HS-5 (cell line): ENCODE measurements at places on chromosomes 1 and 21.
A peak's percentile ranks its signal among the peaks of the same experiment; 100 is the strongest.

- DNase-seq, result no peak
Measured at GRCh38 chr1:37794372-37795339, 1.0 kb downstream of the MANEAL start.

DNA sequence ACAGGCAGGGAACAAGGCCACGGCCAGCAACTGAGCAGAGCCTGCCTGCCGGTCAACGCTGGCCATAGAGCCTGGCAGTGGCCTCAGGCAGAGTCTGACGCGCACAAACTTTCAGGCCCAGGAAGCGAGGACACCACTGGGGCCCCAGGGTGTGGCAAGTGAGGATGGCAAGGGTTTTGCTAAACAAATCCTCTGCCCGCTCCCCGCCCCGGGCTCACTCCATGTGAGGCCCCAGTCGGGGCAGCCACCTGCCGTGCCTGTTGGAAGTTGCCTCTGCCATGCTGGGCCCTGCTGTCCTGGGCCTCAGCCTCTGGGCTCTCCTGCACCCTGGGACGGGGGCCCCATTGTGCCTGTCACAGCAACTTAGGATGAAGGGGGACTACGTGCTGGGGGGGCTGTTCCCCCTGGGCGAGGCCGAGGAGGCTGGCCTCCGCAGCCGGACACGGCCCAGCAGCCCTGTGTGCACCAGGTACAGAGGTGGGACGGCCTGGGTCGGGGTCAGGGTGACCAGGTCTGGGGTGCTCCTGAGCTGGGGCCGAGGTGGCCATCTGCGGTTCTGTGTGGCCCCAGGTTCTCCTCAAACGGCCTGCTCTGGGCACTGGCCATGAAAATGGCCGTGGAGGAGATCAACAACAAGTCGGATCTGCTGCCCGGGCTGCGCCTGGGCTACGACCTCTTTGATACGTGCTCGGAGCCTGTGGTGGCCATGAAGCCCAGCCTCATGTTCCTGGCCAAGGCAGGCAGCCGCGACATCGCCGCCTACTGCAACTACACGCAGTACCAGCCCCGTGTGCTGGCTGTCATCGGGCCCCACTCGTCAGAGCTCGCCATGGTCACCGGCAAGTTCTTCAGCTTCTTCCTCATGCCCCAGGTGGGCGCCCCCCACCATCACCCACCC is at the start of gene TAS1R3:
Gene TAS1R3 (plus strand): TSS at position 213 of the 898 bp plus-strand sequence. CDS start 66 bp downstream, at position 279.
- DNase-seq, result no peak

- DNase-seq, result no peak
Measured at GRCh38 chr1:236156512-236157208, 14.3 kb downstream of the GPR137B start.

GRCh38 chr1:197178998-197179397 is 32.5 kb upstream of the ASPM start:
- DNase-seq, result peak; percentile 42

DNA sequence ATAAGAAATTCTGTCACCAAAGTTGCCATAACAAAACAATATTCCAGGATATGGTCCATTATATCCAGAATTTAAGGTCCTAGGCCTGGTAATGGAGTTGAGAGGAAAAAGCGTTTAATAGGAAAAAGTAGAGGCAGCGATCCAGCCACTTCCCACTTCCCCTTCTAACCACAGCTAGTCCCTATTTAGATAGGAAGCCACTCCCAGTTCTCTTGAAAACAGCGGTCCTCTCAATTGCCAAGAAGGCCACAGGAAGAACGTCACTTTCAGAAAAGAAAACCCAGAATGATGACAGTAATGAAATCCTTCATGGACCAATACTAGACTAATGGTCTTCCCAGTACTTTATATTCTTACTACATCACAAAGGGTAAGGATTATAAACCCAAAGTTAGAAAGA is 38.6 kb downstream of the ABL2 start:
- no peak for DNase-seq

DNA sequence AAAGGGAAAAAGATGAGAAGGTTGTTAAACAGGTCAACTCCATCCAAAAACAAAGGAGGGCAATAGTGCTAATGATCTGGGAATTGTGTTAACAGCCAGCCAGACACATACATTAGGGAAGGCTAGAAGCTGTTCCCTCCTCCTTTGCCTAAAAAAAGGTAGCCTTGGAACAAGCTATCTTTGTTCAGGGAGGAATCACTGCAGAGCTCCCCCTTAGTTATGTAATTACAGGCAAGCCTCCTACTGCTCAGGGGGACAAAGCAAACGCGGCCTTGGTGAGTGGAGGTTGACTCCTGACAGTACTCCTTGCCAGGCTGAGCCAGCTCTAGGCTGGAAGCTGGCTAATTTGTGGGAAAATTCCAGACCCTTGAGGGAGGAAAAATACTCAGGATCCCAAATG is 97.6 kb downstream of the VAV3 start:
- DNase-seq, result no peak

DNA sequence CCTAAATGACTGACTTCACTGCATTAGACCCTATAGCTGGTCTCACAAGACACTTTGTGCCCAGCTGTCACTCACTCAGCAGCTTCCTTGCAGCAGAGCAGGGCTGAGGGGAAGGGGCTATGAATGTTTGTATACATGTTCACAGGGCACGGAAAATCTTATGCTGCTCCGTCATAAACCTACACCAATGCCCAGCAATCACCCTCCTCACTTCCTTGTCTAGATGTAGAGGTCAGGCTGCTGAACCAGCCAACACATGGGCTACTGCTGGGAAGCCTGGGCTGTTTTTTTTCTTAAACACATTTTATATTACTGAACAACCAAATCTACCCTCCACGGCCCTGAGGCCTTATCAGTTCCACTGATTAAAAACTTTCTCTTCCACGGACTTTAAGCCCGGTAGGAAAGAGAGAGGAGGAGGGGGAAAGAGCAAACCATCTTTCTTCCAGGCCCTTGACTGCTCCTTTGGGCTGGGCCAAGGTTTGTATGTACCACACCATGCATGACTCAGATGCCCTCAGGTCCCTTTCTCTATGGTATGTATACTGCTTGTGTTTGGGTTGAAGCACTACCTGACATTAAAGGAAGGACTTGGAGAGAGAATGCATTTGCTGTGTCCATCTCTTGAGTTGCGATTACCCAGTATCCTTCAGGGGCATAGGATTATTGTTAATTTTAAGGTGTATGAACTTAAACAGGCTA is 12.7 kb downstream of the MTFR1L start:
- no peak for DNase-seq

- no peak for DNase-seq
Measured at GRCh38 chr1:152912900-152913299, 4.6 kb downstream of the IVL start.

GRCh38 chr1:43273708-43274107 is 3.9 kb downstream of the TMEM125 start:
- DNase-seq, result no peak

GRCh38 chr1:156750711-156751450 is 594 bp downstream of the HDGF start:
- no peak for DNase-seq

GRCh38 chr1:240813720-240814119 is 201.8 kb upstream of the GREM2 start:
- no peak for DNase-seq

- no peak for DNase-seq
Measured at GRCh38 chr1:68173283-68173935, 58.9 kb downstream of the WLS start.

GRCh38 chr21:15084668-15085067 is 19.9 kb upstream of the NRIP1 start:
- DNase-seq, result no peak

DNA sequence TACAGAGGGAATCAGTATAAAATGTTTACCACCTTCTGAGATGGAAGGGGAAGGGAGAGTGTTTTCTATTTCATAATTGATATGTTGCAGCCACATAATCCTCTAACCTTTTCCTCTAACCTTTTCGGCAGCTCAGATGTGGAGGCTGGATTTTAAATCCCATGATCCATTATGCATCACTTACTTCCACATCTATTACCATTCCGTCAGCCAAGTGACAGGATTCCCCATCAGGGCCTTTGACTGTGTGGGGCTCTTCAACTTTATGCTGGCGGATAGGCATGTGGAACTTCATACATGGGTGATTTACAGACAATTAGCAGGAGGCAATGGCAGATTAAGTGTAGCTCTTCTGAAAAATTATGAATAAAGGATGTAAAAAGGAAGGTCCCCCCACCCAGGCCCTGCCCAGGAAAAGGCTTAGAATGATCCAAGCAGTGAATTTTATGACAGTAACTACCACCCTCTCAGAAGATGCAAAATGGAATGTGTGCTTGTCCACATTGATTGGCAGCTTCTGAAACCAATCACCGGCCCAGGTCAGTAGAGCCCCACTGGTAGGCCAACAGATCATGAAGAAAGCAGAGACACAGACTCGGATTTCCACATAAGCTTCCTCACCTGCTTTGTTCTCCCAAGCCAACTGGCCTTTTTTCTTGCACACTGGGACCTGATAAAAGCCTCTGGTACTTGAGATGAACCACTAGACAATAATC is 147.0 kb downstream of the ST6GALNAC5 start:
- no peak for DNase-seq

- DNase-seq, result no peak
Measured at GRCh38 chr1:220772846-220773245, 13.9 kb upstream of the MTARC1 start.

- DNase-seq, result no peak
Measured at GRCh38 chr21:28111151-28111619, 881.5 kb downstream of the LTN1 start.

DNA sequence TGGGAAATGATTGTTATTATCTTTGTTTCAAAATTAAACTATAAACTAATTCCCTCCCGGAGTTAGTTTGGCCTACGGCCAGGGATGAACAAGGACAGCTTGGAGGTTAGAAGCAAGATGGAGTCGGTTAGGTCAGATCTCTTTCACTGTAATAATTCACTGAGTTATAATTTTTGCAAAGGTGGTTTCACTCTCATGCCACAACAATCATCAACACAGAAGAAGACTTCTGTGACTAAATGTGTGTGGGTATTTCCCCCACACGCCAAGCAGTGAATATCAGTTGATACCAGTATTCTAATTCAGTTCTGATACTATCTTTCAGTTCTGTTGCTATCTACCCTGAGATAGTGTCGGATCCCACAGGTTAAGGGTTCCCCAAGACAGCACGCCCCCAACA is 215.1 kb downstream of the S1PR1 start:
- no peak for DNase-seq

GRCh38 chr1:234933475-234933874 is 195.2 kb downstream of the TOMM20 start:
- no peak for DNase-seq

GRCh38 chr1:174116042-174116441 is 43.3 kb upstream of the RABGAP1L start:
- DNase-seq, result peak; percentile 14

GRCh38 chr21:33286076-33286475 is 19.9 kb downstream of the IL10RB start:
- DNase-seq, result no peak

DNA sequence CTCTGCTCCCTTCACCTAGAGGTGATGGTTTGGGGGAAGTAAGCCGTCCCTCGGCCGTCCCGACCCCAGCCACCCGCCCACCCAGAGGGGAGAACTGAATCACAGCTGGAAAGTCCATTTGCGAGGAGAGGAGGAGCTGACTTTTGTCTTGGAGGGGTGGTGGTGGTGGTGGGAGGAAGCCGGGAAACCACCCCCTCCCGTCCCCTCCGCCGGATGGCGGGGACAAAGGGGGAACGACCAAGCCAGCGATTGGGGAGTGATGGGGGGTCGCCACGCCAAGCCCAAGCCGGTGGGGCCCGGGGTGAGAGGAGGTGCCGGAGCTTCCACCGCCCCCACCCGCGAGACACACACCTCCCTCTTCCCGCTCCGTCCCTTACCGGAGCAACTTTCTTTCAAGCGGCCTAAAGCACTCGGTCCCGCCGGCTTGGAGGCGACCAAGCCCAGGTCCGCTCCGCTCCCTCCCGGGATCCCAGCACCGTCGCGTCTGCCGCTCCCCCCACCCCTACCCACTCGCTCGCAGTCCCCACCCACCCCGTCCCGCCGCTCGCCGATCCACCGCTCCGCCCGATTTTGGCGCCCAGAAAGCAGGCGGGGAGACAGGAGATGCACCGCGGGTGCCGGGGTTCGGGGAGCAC is 540 bp downstream of the ARHGEF2 start:
- no peak for DNase-seq

GRCh38 chr1:33414879-33415278 is 16.0 kb downstream of the PHC2 start:
- DNase-seq, result no peak

GRCh38 chr1:63773815-63774616 is at the start of gene ROR1:
ROR1 (plus strand) TSS chr1:63774017.
- DNase-seq, result peak; percentile 47

DNA sequence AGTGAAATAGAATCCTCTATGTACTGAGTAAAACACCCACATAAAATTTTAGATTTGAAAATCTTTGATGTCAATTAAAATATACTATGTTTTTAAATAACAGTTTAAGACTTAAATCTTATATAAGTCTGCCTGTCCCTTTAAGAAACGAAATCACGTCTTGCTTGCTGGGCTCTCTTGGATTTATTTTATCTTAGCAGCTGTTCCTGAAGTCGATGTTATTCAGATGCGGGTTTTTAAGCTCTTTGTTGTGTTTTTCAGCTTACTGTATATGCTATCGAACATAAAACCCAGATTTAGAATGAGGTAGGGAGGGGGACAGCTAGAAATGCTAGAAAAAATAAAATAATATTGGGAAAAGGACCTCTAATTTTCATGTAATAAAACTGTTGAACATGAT is 11.1 kb upstream of the SSX2IP start:
- no peak for DNase-seq

DNA sequence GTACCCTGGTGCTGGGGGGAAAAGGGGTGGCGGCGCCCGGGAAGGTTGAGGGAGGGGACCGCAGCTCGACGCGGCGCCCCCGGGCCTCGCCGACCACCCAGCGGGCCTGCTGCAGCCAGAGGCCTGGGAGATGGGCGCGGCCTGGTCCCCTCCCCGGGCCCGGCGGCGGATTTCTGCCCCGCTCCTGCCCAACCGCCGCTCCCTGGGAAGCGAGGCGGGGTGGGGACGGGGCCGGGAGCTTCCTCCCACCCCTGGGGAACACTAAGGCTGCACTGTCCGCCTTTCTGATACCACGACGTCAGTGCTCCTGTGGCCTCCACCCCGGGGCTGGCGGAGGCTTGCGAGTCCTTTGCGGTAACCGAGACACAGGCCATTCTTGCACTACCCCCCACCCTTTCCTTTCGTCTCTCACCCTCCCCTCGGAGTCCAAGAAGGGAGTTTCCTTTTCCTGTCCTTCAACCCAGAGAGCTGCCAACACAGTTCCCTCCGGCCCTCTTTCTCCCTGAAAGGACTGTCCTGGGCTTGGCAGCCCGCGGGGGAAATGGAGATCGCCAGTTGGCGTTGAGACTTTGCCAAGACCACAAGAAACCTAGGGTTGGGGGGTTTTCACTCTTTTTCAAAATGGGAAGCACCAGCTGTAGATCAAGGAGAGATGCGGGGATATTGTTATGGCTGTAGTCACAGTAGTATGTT is 742 bp downstream of the SH3GLB1 start:
- peak; percentile 35 for DNase-seq

DNA sequence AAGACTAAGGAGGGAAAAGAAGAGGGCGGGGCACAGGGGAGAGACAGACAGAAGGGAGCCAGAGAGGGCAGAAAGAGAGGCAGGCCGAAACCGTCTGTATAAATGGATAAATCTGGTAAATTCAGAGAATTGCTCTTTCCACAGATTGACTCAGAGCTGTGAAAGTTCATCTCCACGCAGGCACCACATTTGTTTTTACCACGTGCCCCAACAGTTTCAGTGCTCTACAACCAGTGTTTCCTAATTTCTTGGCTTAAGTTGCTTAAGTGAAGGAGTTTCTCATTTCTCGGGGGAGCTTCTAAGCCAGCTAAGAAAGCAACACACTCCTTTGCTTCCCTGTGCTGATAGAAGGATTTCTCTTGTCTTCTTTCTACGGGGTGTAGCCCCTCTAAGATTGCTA is 87.1 kb downstream of the ENAH start:
- DNase-seq, result no peak
